ENCODE measurements at places on chromosomes 12 and 14.
A peak's percentile ranks its signal among the peaks of the same experiment; 100 is the strongest.

GRCh38 chr14:40850191-40850590, 756.5 kb upstream of the LRFN5 start:
- DNase-seq, result no peak

- no peak for DNase-seq
Measured at GRCh38 chr12:99311373-99311772, 336.2 kb upstream of the GARIN6 start.

DNA sequence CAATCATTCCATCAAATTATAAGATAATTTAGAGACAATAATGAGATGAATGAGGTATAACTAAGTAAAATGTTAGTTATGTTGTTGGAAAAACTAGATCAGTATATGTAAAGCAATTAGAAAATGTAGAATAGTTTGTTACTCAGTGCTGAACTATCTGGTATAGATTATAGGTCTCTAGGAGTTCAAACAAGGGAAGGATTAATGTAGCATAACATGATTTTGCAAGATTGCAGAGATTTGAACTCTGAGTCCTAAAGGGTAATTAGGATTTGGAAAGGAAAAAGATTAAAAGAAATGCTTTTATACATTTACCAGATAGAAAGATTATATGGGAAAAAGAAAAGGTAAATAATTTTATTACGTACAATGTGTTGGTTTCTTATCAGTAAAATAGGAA, 246.3 kb downstream of the KCNC2 start:
- DNase-seq, result no peak

GRCh38 chr14:85466678-85467077, 63.3 kb upstream of the FLRT2 start:
- no peak for DNase-seq

GRCh38 chr14:104784846-104785707, 10.5 kb downstream of the AKT1 start:
- DNase-seq, result no peak

DNA sequence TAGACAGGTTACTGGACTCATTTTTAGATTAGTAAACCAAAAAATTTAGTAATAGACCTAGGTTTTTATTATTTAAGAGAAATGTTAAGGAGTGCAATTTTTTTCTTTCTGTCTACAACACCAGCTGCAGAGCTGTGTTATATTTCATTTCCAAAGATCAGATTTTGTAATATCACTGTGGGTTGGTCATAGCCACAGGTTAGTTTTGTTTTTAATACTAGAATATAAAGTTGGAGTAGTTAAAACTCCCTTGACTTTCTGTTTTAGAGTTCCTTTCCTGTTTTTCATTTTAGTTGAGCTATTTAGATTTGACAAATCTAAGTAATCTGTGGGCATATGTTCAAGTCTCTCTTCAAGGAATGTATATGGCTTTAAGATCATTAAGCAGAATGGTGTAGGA, 30.7 kb upstream of the GARIN2 start:
- DNase-seq, result no peak

DNA sequence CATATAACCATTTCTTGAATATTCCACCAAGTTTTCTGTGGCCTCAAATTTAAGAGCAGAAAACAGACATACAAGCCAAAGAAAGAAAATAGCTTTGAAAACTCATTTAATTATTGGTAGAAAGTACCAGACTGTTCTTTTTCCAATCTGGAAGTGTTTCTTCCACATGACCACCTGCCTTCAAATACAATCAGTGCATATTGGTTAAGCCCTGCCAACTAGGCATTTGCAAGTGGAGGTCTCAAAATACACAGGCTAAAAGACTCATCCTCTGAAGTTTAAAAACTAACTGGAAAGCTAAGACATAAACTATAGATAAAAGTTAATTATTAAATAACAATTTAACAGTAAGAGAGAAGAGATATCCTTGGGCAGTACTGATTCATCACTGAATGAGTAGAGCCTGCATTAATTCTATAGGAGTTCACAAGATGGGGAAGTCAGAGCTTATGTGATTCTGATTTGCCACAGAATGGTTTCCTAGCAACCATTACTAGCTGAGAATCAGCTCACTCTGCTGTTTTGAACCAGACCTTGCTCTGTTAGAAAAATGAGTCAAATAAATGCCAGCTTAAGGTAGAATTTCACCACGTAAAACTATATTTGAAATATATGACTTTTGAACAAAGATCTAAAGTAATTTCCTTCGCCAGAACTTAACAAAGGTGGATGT, 433.8 kb downstream of the FUT8 start:
- DNase-seq, result no peak

- DNase-seq, result no peak
Measured at GRCh38 chr12:89217472-89217871, 134.8 kb downstream of the DUSP6 start.

DNA sequence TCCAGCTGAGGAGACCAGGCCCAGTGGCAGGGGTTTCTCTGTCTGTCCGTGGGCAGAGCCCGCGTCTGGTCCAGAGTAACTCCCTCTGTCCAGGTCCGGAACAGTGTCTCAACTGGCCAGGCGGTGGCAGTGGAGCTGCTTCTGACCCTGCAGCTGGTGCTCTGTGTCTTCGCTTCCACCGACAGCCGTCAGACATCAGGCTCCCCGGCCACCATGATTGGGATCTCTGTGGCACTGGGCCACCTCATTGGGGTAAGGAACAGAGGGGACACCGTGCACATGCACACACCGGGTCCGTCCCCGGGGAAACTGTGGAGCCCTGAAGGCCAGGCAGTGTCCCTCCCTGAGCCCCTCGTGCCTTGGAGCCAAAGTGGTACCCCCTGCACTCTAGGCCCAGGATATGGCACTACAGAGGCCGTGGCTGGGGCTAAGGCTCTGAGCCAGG, 1.5 kb downstream of the AQP6 start:
- DNase-seq, result no peak

DNA sequence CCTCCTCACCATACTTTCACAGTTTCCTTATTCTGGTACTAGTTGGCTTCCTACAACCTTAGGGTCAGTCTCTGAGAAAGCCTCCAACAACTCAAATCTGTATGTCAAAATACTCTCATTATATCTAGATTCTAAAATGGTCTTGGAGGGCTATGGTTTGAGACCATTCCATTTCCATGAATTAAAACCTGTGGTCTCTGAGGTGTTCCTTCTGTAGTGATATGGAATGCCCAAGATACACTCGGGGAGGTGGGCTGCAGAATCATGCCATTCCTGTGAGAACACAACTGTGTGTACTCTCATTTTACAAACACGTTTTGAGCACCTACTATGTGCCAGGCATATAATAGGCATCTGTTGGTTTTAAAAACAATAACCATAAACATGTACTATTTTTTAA, 74.0 kb downstream of the FERMT2 start:
- no peak for DNase-seq

- no peak for DNase-seq
Measured at GRCh38 chr12:117564881-117565280, 203.5 kb upstream of the NOS1 start.

GRCh38 chr12:122051231-122051876, 27.2 kb upstream of the MLXIP start:
- no peak for DNase-seq

GRCh38 chr12:3101309-3102024, 24.3 kb downstream of the TSPAN9 start:
- no peak for DNase-seq

DNA sequence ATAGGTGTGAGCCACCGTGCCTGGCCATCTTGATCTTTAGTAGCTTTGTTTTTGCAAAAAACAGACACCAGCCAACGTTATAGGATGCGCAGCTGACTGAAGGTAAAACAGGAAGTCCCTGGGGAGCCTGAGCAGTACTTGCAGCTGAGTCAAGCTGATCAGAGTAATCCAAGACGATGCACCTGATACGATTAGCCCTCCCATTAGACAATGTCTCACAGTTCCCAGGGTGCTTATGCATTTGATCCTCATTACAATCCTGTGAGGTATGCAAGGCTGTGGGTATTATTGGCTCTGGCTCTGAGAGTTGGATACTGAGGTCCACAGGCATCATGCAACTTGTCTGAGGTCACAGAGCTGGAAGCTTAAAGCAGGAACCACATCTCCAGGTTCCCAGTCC, 8.1 kb downstream of the KRT18 start:
- DNase-seq, result peak; percentile 57

GRCh38 chr14:64463195-64463594, 2.1 kb upstream of the AKAP5 start:
- no peak for DNase-seq

DNA sequence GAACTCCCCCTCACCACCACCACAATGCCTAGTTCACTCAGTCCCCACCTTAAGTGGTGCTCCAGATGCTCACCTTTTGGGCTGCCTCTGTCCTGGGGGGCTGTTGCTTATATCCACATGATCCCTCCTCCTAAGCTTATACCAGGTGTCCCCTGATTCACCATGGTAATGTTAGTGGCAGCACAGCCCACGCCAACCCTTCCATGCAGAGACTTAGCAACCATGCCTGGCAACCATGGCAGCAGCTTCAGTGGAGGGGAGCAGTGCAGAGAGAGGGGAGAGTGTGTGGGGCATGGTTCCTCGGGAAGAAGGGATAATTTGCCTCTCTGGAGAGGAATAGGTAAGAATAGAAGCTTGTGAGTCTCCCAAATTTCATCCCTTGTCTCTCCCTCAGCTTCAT, 1.2 kb upstream of the DDN start:
- no peak for DNase-seq

- no peak for DNase-seq
Measured at GRCh38 chr12:131643631-131644452, 67.0 kb upstream of the SFSWAP start.

DNA sequence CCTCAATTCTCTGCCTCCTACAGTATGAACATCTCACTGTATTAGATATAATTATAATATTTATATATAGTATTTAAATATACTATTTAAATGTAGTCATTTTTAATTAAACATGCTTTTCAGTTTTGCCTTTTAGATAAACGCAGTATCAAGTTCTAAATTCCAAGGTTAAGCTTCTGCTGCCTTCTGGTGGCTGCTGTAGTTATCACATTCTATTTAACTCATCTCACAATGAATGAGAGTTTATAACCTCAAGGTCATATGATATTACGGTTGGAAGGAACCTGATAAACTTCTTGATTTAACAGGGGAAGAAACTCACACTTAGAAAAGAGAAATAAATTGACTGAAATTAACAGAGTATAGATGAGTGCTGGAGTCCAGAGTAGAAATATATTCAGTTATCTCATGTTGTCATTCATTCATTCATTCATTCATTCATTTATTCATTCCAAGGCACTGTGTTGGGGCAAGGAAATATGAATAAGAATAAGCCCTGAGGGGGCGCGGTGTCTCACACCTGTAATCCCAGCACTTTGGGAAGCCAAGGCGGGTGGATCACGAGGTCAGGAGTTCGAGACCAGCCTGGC, 31.9 kb downstream of the GUCY2C start:
- DNase-seq, result peak; percentile 9

DNA sequence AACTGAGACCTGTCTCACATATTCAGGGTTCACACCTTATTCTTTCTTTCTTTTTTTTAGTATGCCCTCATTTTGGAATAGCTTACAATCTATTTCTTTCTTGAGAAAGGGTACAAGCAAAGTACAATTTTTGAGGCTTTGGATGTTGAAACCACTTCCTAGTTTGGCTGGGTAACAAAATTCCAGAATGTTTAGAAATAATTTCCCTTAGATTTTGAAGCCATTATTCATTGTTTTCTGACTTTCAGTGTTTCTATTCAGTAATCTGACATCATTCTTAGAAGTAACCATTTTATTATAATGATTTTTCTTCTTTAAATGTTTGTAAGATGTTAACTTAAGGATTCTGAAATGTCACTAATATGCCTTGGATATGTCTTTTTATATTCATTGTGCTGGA, 28.2 kb downstream of the ST8SIA1 start:
- no peak for DNase-seq

DNA sequence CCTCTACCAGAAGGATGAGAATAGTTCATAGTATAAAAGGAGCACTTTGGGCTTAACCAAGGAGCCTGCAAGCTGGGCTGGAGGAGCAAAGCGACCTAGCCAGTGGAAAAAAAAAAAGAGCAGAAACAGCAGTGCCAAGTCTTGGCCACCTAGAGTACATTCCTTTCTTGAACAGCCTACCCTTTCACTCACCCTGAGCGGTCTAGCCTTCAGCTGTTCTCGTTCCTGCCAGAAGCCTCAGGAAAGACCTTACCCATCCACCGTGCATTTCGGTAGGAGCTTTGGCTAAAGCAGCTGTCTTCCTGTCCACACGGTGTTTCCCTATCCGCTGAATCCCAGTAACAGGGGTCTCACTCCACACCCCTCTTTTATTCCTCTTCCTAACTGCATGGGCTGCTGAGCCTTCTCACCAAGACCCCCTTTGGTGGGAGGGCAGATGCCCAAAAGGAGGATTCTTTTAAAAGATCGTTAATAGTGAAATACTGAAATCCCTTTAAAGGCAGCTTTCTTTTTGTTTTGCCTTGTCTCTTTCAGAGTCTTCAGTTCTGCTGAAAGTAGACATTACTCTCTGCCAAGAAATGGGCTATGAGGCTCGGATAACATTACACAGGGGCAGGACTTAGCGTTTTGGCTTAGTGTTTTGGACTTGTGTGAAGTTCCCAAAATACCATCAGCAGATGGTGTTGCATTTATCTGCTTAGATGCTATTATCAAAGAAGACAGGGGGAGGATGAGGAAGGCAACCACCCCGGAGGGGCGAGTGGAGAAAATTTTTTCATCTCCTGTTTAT, 88.5 kb upstream of the METAP2 start:
- DNase-seq, result no peak

- DNase-seq, result peak; percentile 42
Measured at GRCh38 chr14:49687942-49688700, at the start of gene POLE2. POLE2 (minus strand) TSS chr14:49688214; CDS start chr14:49688203, 11 bp downstream.

DNA sequence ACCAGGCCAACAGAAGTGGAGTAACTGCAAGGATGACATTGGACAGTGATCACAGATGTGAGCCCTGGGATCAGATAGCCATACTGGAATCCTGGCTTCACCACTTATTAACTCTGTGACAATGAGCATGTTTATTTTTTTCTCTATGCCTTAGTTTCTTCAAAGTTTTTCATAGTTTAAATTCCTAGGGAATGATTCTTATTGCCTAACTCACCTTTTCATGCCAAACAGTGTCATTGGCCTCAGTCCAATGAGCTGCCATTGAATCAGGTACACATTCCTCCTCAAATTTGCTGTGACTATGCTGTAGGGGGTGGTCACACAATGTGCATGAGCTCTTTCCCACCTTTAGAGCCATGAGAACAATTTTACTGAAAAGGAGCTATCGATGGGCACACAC, 342.3 kb downstream of the SYT1 start:
- DNase-seq, result no peak

GRCh38 chr12:50614167-50614759, 109.5 kb downstream of the DIP2B start:
- DNase-seq, result no peak

DNA sequence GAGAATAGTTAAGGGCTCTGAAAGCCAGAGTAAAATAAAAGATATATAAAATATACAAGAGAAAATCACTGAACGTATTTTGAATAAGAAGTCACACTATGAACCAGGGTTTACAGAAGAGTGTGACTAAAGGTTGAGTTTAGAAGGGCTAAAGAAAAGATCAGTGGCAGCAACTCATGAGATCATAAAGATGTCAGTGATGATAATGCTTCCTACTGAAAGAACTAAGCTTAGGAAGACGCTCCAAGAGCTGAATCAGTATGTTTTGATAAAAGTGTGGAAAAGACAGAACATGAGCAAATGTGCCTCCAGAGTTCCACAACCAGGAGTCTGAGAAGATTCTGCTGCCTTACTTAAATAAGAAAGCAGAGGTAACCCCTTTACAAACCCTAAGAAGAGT, 74.6 kb downstream of the KITLG start:
- no peak for DNase-seq
